Activated CD4-positive, alpha-beta T cell treated with anti-CD3 and anti-CD28 coated beads, Interleukin-10, Interleukin-2, amounts not matched to agents 100 ng/mL and 50 ng/mL, durations not matched to agents 16 hours and 8 hours (primary cell): ENCODE measurements at places on chromosomes 7 and 10.
A peak's percentile ranks its signal among the peaks of the same experiment; 100 is the strongest.

- no peak for DNase-seq
These were observed 83.8 kb downstream of the TMEM130 start for GRCh38 chr7:98785929-98786571.

- DNase-seq: peak; percentile 51
These were observed 12.9 kb upstream of the ITGB1 start for GRCh38 chr10:32970910-32971309.

GRCh38 chr10:42640610-42641229, 2.4 kb upstream of the ZNF33B start:
- DNase-seq: no peak

- DNase-seq: no peak
These were observed 30.3 kb downstream of the GSTO2 start for GRCh38 chr10:104299031-104299904.

- DNase-seq: peak; percentile 28
These were observed 5.6 kb upstream of the DKK1 start for GRCh38 chr10:52308251-52309031.

DNA sequence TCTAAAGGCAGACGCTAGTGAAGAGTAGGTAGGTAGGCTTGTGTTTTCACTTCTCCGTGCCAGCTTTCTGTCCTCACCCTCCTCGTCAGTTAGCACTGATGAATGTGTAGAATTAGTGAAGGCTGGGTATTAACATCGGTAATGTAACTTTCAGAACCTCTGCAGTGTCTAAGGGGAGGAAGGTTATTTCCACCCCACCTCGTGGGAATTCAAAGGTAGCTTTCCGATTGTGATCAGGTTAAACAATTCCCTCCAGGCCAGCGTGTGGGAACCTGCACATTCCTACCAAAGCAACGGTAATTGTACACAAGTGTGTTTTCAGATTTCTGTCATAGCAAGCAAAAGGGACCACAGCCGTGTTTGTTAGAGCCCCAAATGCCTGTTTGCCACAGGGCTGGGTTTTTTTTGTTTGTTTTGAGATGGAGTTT, 405.0 kb upstream of the GALNT17 start:
- no peak for DNase-seq

DNA sequence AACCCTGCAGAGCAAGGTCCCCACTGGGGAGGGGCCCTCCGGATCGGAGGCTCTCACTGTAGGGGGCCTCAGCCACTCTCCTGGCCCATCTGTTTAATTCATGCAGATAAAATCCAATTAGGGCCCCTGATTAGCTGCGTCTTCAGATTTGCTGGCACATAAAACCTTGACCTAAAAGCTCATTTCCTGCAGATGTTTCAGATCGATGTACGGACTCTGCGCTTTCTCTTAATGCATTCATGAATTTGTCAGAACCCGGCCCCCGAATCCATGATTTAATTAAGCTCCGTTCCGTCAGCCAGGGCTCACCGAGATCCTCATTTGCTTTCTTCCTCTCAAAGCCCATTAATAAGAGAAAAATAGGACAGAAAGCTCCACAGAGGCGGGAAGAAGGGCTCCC, 40.0 kb upstream of the FOXL3 start:
- DNase-seq: no peak

DNA sequence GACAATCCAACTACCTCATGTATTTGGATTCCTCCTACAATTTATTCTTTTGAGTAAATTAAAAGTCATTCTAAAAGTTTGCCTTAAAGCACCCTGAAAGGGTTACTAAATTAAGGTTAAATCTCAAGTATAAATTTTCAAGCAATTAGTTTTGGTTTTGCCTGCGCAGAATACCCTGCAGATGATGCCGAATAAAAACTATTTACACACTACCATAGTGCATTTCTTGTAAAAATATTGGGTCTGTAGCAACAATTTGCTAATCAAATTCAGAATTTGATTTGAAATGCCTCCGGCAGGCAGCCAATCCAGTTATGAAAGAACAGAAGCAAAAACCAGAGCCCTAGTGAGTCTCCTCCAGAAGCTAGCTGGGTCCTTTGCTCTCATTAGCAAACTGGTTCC, 122.2 kb downstream of the TWIST1 start:
- DNase-seq: no peak

DNA sequence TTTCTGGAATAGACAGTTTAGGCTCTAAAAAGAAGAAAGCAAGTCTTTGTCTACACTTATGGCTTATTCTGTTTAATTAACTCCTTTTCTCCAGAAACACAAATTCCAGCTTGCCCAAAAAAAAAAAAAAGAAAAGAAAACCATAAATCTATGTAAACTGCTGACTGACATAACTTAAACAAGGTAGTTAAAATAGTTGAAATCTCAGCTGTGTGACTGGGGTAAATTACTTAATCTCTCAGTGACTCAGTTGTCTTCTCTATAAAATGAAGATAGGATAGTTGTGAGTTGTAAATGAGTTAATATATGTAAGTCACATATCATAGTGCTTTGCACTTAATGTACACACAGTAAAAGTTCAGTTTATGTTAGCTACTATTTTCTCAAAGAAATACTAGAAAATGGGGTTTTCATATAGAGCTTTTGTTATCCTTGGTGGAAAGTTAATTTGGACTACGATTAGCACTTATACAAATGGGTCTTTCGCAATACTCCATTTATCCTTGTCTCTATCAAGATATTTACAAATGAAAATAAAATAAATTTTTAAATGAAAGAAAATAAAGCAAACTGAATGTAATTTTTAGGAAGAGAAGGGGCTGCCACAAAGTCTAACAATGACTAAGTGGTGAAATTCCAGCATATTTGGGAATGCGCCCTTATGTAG, 200.9 kb downstream of the MBL2 start:
- DNase-seq: no peak

GRCh38 chr7:55110993-55111361, 92.2 kb downstream of the EGFR start:
- no peak for DNase-seq

- DNase-seq: no peak
These were observed 37.0 kb upstream of the LCOR start for GRCh38 chr10:96794836-96795733.

DNA sequence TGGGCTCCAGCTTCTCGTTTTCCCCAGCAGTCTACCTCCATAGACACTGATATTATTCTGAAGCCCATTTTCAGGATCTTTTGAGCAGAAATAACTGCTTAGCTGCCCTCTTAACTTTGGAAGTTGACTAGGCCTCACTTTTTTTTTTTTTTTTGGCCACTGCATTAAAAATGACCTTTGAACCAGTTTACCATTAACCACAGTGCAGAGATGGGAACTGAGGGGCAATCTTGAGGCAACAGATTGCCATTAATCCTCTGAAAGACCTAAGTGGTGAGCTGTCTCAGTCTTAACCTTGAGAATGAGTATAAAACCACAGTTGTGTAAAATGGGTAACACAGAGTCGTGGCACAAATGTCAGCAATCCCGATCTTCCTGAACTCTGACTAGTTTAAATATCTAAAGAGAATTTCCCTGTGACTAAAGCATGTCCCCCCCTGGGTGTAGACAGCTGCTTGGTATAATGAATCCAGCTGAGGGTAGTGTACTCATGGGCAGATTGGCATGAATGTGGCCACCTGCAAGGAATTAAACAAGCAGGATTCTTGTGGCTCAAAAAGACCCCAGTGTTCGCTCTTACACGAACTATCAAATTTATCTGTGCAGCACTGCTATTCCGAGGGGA, 46.1 kb upstream of the FMC1 start:
- no peak for DNase-seq

GRCh38 chr10:88499569-88500470, 83.3 kb downstream of the RNLS start:
- DNase-seq: no peak

DNA sequence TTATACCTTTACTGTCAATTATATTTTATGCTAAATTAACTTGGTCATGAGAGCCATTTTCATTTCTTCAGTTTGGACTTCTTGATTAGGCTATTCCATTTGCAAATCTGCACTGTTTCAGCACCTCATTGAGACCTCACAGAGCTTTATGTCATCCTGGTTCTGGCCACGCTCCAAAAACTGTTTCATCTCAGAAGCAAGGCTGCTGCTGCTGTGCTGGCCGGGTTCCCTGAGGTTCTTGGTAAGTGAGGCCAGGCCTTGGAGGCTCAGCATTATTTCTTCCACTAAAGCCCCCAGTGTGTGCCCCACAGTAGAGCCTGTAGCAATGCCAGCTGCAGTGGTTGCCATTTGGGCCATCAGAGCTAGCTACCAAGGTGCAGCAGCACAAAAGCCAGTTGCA, 7.8 kb upstream of the ZNF485 start:
- DNase-seq: no peak

- no peak for DNase-seq
These were observed 42.3 kb downstream of the FEZF1 start for GRCh38 chr7:122262246-122262645.

- no peak for DNase-seq
These were observed 61.4 kb downstream of the SYPL1 start for GRCh38 chr7:106050746-106051117.

DNA sequence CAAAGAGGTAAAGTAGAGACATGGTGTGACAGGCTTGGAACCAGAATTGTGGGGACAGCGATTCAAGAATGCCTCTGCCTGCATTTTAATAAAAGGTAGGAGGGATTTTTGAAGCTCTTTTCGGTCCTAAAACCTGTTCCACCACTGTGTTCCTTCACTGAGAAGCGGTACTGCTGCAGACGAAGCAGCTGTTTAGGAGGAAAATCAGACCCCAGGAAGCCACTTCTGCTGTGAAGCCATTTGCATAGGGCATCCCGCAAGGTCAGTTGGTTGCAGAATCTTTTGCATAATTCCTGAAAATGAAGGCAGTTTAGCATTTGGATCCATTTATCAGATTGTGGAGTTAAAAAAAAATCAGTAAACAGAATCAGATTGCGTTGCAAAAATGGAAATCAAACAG, 183.3 kb upstream of the PRKCQ start:
- no peak for DNase-seq

DNA sequence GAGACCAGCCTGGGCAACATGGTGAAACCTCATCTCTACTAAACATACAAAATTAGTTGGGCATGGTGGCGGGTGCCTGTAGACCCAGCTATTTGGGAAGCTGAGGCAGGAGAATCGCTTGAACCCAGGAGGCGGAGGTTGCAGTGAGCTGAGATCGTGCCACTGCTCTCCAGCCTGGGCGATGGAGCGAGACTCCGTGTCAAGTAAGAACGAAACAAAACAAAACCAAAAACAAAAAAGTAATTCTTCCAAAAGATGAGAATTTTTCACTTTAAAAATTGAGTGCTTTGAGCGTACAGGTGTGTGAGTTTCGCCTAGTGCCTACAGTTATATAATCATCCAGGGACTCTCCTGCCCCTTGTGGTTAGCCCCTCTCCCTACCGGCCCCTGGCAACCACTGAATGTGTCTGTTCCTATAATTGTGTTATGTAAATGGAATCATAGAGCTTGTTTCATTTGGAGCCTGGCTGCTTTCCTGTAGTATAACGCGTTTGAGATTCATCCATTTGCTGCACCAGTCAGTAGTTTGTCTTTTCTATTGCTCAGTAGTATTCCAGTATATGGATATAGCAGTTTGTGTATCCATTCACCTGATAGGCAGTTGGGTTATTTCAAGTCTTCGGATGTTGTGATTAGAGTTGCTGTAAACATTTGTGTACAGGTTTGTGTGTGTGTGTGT, 80.0 kb downstream of the RBM33 start:
- no peak for DNase-seq

DNA sequence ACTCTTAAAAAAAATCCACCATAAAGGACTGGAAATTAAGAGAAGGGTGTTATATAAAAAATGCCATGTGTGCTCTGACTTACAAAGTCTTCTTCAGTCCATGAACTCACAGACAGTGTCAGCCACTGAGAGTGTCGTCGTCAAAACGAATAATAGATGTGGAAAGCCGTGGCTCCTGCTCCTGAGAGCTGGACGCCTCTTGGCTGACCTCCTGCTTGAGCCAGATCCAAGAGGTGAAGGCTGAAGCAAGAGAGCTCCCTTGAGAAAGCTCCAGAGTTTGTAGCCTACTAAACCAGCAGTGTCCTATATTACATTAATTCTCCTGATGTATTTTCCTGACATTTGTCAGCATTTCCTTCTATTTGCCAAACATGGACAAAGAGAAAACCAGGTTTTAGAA, 234.3 kb upstream of the C7orf33 start:
- DNase-seq: no peak

DNA sequence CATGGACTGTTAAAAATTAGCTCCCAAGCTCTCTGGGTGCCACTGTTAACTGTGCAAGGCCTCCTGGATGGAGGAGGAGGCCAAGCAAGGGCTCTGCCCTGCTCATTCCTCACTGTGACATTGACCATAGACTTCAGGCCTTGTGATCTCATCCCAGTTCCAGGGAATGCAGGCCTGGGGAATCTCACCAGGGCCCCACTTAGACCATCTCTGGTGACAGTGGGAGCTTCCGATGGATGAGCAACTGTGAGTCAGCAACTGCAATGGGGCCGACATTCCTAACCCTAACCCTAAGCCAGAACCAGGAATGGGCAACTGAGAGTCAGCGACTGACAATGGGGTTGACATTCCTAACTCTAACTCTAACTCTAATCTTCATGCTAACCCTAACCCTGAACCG, 50.4 kb upstream of the MSMB start:
- no peak for DNase-seq

DNA sequence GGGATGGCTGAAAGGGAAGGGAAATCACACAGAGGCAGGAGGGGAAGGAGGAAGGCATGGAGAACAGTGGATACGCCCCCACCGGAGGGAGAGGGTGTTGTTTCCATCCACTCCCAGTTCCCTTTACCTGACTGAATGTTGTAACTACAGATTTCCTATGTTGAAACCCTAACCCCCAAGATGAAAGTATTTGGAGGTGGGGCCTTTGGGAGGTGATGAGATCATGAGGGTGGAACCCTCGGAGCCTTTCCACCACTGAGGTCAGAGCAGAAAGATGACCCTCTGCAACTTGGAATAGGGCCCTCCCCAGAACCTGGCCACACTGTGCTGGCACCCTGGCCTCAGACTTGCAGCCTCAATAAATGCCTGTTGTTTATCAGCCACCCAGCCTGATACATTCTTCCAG, 48.6 kb upstream of the CNPY1 start:
- no peak for DNase-seq

GRCh38 chr7:124201768-124202349, 169.0 kb upstream of the TMEM229A start:
- DNase-seq: no peak

DNA sequence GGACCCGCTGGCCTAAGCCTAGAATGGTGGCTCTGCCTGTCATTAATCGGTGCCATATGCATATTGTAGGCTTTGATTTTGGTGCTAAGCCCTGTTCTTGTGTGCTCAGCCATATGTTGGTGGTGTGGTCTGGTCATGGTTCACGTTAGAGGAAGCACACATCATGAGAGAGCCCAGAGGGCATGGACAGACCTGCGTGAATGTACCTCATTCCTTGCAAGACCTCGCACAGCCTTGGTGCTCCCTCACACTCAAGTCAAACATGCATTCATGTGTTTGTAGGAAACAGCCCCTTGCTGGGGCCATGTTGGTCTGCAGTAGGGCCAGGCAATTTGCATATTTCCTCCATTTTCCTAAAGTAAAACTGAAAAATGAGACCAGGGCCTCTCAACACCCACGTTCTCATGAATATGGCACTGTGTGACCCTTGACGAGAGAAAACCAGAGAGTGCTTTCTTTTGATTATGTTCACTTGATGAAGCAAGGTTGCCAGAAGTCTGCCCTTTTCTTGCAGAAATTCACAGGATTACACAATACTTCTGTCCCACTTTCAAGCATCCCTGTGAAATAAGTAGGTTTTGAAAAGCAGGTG, 268.7 kb downstream of the CELF2 start:
- peak; percentile 46 for DNase-seq
